ENCODE measurements at places on chromosomes 1 and 21. TPM values are rescaled to one million over a fixed set of nuclear protein-coding genes. Genes with fewer than 3 reads are reported as not detected.

Gene GNAT2
- not detected for total RNA-seq

Gene LRRN2
- total RNA-seq = 0.82 TPM

Gene EPHB2
- 0.23 TPM for total RNA-seq

Gene KCNJ15
- total RNA-seq = not detected

Gene KCNE2
- total RNA-seq = not detected

Gene PLA2G2E
- not detected for total RNA-seq

Gene CYP4X1
- 0.25 TPM for total RNA-seq

Gene WNT3A
- total RNA-seq = not detected

Gene DDAH1
- 34.0 TPM for total RNA-seq

Gene MAGOH
- total RNA-seq = 57.6 TPM

Gene OR2L8
- not detected for total RNA-seq

Gene KCNN3
- 0.40 TPM for total RNA-seq

Gene CLIC6
- not detected for total RNA-seq

Gene ARTN
- total RNA-seq = 10.7 TPM

Gene LCE1A
- total RNA-seq = not detected

Gene S100A4
- 238 TPM for total RNA-seq

Gene ACTL8
- total RNA-seq = not detected

Gene CHAF1B
- total RNA-seq = 7.9 TPM

Gene TADA1
- 26.2 TPM for total RNA-seq

Gene CHD5
- total RNA-seq = 0.30 TPM

Gene SSX2IP
- total RNA-seq = 19.5 TPM

Gene TDRD5
- total RNA-seq = 0.10 TPM

Gene MPL
- not detected for total RNA-seq

Gene RNU1-3
- total RNA-seq = under 0.01 TPM

Gene MXRA8
- not detected for total RNA-seq

Measured in NCI-H460 (cell line).